Caco-2 (cell line): ENCODE measurements at places on chromosomes 13 and 19. TPM values are rescaled to one million over a fixed set of nuclear protein-coding genes. Genes with fewer than 3 reads are reported as not detected.

Gene TTC9B
- total RNA-seq: not detected in 2 replicates

DNA sequence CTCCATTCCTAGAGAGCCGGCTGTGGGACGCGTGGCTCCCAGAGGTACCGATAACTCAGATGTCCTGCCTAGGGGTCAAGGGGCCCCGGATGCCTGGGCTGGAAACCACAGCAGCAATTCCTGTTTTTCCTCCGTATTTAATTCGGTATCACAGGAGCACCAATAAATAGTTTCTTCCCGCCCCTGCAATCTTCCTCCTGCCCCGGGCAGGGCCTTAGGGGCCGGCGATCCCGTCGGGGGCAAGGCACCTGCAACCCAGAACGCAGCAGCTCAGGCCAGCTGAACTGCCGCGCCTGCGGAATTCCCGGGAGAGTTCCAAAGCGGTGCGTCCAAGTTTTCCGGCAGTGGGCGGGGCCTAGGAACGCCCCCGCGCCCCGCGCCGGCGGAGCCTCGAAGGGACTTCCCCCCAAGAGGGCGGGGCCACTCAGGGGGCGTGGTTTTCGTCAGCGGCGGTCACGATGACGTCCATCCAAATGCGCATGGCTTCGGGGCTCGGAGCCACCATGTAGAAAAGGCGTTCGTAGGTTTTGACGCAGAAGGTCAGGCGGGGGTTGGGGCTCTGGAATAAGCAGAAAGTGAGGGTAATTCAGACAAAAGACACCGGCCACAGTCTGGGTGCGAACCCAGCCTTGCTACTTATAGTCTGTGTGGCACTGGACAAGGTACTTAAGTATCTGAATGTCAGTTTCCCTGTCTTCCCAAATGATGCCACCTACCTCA lies 9.7 kb upstream of the LYPD3 start:
- peak; percentile 99 for DNase-seq

GRCh38 chr19:18469069-18469846 lies 31.3 kb upstream of the ISYNA1 start:
- DNase-seq: peak; percentile 63

DNA sequence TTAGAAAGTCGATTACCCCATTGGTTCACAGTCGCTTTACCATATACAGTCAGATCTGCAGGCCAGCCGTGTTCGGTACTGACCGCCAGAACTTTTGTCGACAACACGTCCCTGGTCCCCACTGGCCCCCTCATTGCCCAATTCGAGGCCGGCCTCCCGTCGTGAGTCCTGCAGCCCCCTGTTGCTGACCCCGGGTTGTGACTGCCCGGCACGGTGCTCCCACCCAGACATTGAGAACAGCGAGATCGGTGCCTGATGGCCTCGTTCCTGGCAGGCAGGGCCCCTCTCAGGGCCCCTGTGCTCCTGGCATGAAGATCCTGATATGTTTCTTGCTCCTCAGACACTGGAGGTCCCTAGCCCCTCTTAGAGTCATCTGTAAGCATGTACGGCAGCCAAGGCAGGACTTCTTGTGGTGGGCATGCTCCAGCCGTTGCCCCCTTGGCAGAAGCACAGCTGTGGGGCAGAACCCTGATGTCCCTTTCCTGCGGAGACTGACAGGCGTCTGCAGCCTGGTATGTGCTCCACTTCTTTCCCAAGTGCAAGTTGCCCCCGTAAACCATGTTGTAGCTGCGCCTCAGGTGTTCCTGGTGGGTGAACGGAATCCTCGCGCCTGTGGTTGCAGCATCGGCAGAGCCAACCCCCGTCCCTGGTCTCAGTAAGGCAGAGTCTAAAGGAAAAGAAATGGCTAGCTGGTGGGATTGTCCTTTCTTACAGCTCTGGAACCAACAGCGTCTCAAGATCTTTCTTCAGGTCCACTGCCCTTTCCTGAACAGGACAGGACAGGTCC lies 123.2 kb upstream of the SPACA7 start:
- no peak for DNase-seq

Gene REEP6
- total RNA-seq: 50.2 and 61.5 TPM in 2 replicates

GRCh38 chr13:31067416-31068118 lies 94.1 kb downstream of the HSPH1 start:
- no peak for DNase-seq

- DNase-seq: no peak
Observed at GRCh38 chr19:45419396-45419795, 4.3 kb downstream of the ERCC1 start.

Gene TMIGD2
- total RNA-seq: not detected in 2 replicates
